Peyer's patch (tissue), 4 donors: ENCODE measurements at places on chromosomes 6 and 20.
A peak's percentile ranks its signal among the peaks of the same experiment; 100 is the strongest.

DNA sequence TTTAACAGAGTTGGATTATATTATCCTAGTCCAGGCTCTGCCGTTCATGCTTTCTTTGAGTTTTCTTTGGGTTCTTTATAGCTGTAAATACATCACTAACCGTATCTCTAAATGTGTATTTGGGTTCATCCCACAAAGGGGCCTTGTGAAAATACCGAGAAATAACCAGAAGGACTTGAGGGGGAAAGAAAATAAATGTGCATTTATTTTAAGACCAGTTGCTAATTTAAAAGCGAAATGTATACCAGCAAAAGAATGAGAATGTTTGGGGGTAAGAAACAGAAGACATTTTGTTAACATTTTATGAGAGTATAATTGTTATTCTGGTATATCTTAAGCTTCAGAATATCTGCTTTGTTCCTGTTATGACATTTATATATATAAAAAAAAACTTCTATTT, 38.9 kb downstream of the LRRN4 start:
- DNase-seq = no peak

GRCh38 chr6:105797286-105797979, 288.7 kb upstream of the PRDM1 start:
- DNase-seq = no peak

DNA sequence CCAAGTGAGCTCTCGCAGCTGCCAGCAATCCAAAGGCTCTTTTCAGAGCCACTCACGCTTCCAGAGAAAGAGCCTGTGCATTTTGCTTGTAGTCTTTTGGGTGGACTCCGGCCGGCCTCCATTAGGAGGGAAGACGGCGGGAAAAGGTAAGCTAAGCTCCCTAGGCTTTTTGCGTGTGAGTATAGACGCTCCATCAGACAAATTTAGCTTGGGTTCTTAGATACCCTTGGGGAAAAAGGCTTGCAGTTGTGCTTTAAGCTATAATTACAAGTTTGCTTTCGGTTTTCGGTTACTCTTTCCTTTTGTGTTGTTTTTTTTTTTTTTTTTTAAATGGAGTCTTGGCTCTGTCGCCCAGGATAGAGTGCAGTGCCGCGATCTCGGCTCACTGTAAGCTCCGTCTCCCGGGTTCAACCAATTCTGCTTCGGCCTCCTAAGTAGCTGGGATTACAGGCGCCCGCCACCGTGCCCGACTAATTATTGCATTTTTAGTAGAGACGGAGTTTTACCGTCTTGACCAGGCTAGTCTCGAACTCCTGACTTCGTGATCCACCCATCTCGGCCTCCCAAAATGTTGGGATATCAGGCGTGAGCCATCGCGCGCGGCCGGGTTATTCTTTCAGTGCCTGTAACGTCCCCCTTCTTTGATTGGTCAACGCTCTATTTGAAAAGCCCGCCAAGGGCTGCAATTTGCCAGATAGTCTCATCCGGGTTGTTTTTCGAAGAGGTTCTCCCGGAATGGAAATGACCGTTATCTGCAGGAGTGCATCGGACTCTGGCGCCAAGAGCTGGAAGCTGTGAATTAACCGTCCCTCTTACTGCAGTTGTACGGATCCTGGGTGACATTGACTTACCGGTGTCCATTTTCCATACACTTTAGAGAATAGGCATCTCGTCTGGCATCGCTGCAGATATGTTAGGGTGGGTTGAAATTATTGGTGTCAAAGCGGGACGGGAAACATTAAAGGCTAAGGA, 18.1 kb downstream of the OR2B2 start:
- peak; percentile 94 for DNase-seq

DNA sequence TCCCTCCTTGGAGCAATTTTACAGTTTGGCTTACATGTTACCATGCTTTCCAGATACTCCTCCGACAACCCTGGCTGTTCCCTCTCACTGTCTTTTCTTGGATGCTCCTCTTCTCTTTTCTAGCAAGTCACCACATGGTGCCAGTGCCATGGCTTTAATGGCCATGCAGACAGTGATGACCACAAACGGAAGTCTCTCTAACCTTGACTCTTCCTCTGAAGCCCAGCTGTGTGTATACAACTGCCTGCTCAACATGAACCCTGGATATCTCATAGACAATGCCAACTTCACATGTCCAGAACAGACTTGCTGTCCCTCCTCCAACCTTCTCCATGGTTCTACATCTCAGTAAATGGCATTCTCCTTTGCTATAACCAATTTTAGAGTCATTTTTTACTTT, 49.8 kb upstream of the NEDD9 start:
- DNase-seq = no peak

DNA sequence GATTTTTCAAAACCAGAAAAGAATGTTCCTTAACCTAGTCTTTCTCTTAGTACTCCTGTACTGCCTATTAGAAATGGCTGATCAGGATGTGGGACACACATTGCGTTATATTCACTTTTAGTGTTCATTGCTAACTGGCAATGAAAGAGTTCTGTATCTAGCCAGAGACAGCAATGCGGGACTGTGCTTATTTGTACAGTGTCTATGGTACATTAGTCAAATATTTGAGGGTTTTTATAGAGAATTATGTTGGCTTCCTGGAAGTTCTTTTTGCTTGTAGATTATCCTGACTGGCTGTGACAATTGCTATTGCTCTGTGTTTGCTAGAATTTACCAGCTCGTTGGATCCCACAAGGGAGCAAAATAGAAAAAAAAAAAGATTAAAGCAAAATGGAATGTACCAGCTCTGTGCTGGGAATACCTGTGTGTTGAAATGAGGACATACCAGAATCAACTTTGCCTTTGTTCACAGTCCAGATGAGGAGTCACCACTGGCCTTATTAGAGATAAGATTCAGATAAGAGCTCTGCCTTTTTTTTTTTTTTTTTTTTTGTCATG, 22.4 kb upstream of the IFNGR1 start:
- no peak for DNase-seq

- DNase-seq = peak; percentile 28
Measured at GRCh38 chr6:170067923-170068360, 222.9 kb downstream of the DLL1 start.

- no peak for DNase-seq
Measured at GRCh38 chr6:84150705-84151104, 76.7 kb downstream of the CEP162 start.

GRCh38 chr6:38774929-38775707, 60.0 kb downstream of the DNAH8 start:
- DNase-seq = no peak

DNA sequence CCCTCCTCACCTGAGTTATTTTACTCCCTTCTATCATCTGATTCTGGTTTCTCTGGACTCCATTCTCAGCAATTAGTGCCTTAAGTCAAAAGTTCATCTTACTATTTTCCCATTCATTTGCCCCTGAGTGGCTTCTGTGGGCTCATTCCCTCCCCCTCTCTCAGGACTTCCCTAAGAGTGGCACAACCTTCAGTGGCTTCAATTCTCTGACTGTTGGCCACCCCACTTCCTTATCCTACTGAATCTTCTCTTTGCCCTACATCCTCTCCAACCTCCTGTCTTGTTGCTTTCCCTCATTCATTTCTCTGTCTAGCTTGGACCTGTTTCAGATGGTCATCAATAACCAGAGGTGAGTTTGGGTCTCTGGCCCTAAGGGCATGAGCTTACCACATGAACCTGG, 61.1 kb upstream of the GLP1R start:
- no peak for DNase-seq

DNA sequence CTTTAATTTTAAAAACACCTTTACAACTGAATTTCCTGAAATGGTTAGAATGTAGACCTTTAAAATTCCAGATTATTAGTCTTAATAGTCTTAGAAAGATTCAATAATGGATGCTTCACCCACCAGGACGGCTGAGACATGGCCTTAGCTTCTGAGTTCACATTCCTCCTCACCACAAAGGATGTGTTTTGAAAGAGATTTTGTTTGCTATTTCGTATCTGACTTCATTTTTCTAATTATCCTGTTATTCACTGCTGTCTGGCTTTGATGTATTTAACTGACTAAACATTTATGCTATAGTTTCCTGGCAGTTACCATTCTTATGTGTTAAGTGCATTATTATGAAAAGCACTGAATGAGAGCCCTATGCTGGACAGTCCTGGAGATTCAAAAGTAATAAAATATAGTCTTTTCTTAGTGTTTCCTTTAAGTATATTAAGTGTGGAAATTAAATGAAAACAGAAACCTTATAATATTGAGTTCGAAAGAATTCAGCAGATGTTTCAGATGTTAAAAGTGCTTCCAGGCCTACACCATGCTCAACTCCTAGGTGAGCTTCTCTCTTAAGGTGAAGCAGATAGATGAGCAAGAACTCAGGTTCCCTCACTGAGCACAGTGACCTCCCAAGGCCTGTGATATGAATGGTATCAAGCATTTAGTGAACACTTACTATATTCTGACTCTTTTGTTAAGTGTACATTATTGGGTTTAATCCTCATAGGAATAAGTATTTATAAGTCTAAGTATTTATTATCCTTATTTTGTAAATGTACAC, 40.3 kb downstream of the MAP3K4 start:
- DNase-seq = no peak

GRCh38 chr6:63573899-63574553, 1.7 kb downstream of the LOC128125822 start:
- DNase-seq = peak; percentile 74

GRCh38 chr6:104613416-104614001, 246.2 kb downstream of the HACE1 start:
- DNase-seq = no peak

GRCh38 chr6:107235511-107235910, 120.2 kb upstream of the BEND3 start:
- no peak for DNase-seq

DNA sequence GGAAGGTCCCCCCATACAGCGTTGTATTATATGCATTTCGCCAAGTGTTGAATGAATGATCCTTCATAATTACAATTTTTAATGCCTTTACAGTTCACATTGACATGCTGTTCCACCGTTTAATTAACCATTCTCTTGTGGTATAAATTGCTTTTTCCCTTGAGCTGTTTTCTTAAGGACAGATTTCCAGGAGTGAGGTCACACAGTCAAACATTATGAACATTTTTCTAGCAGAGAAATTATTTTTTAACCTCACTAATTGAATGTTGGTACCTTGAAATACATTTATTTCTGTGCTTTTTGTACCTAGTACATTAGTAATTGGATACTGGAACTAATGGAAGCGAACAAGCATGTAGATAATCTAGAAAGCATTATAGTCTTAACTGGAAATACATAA, 76.7 kb upstream of the C20orf144 start:
- no peak for DNase-seq

DNA sequence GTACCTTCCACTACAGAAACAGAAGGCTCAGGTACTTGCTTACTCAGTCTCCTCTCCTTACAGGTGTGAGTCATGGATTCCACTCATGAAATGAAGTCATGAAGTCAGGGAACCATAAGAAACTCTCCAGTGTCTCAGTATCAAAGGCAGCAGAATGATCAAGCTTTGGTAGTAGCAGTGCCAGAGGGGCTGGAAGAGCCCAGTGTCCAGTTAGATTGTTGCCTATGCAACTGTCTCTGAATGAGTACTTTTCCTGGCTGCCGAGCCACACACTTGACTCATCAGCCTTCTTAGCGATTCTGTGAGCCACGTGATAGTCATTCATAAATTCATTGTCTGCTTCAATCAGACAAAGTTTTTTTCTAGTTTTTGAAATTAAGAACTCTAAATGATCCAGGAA, 52.2 kb upstream of the DTNBP1 start:
- no peak for DNase-seq

GRCh38 chr6:100182313-100182712, 188.3 kb upstream of the MCHR2 start:
- no peak for DNase-seq

DNA sequence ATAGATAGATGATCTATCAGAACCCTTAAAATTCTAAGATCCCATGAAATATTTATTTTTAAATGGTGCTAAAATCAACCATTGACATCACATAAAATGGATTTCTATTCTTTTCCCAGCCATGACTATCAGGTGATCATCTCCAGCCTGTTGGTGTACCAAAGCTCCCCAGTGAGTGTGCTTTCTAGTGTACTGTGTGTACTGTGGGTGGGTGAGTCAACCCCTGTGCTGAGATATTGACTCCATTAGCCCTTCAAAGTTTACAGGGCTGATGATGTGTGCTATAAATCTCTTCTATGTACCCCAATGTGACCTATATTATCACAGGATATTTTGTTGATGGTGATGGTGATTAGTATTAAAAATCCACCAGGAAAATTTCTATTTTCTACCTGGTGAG, 344.6 kb downstream of the MMUT start:
- no peak for DNase-seq

DNA sequence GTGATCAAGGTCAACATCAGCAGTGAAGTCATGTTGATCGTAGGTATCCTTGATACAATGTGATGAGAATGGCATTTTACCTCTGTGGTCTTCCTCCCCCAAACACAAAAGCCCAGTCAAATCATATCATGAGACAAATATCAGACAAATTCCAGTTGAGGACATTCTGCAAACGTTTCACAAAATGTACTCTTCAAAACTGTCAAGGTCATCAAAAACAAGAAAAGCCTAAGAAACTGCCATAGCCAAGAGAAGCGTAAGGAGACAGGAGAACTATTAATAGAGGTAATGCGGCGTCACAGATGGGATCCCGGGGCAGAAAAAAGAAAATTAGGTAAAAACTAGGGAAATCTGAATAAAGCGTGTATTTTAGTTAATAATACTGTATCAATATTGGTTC, 7.4 kb upstream of the CDYL start:
- DNase-seq = no peak

DNA sequence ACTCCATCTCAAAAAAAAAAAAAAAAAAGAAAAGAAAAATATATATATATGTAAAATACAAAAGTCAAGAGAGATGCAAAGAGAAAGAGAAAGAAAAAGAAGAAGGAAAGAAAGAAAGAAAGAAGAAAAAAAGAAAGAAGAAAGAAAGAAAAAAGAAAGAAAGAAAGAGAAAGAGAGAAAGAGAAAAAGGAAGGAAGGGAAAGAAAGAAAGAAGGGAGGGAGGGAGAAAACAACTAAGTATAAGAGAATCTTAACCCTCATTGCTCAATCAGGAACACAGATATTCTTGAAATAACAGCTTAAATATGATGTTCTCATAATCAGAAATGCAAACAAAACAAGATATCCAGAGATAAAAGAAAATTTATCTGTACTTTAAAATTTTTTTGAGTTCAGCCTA, 54.4 kb upstream of the MARCKS start:
- no peak for DNase-seq
